ENCODE measurements at places on chromosomes 13 and 19.

DNA sequence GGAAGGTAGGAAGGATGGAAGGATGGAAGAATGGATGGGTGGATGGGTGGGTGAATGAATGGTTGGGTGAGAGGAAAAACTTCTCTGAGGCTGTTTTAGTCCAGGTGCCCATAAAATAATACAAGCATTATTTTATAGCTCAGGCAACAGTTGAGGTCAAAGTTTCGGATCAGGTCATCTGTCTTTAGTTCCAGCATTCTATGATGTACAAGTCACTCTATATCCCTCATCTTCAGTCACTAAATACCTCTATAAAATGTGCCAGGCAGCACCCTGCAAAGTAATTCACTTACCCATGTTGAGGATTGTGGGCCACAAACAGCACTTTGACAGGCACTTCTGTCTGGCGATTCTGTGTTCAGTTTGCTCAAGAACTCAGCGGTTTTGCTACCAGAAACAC is 66.0 kb downstream of the EPSTI1 start:
- no peak for DNase-seq

DNA sequence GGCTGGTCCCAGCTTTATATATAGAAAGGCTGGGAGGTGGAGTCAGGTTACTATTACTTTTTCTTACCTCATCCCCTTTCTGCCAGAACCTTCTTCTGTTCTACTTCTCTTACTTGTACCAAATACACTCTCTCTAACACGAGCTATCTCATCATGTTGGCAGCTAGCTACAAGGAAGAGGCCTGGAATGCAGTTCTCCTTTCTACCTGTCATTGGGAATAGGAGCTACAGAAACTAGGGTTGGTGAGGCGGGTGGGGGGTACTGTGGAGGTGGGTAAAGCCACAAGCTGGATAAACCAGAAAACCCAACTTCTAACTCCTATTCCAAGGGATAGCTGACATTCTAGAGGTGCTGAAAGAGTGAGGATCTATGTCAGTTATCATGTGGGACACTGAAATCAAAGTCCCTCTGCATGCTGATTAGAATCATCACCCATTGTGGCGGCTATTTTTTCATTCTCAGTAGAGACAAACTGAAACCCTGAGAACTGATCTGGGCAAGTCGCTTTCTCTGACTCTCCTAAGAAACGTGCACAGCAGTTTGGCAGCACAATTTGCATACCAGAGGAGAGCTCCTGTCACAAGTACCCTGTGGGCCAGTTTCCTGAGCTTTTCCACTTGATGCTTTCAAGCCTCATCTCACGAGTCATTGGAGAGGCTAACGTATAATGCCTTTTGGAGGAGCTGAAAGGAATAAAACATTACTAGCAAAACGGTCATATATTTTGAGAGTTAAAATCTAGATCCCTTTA is 358.1 kb downstream of the ENOX1 start:
- no peak for DNase-seq

- no peak for DNase-seq
Observed at GRCh38 chr19:16888629-16889365, at the start of gene F2RL3. F2RL3 (plus strand) TSS chr19:16888999; CDS start chr19:16889190, 191 bp downstream.

DNA sequence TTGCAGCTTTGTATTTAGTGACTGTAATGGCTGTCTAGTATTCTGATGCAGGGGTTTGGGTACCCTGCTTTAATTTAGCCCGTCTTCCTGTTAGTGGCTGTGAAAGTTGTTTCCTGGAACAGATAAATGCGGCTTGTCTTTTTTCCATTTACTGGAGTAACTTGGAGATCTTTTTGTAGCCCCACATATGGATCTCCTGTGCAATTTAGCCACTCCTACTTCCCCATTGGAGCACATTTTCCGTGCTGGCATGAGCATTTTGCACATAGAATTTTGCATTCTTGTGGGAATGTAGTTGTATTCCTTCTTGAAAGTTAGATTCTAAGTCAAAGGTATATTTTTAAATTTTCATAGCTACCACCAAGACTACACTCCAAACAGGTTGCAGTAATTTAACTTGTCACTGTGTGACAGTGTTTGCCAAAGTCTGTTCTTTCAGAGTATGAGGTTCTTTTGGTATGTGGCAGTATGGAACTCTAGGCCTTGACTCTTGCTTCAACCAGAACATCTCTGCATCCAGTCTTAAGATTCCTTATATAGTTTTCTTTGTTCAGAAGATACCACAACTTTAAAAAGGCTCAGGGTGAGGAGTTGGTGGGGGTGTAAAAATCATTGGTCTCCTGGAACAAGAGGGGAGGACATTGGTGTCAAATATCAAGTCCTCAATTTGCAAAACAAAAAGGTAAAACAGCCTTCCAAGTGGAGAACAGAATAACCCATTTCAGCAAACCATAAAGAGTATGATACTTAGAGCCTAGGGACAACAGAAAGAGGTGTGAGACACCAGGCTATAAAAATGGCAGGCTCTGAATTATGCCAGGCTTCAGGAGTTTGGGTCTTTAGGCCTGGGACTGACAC is 21.1 kb upstream of the CCDC97 start:
- DNase-seq, result no peak

DNA sequence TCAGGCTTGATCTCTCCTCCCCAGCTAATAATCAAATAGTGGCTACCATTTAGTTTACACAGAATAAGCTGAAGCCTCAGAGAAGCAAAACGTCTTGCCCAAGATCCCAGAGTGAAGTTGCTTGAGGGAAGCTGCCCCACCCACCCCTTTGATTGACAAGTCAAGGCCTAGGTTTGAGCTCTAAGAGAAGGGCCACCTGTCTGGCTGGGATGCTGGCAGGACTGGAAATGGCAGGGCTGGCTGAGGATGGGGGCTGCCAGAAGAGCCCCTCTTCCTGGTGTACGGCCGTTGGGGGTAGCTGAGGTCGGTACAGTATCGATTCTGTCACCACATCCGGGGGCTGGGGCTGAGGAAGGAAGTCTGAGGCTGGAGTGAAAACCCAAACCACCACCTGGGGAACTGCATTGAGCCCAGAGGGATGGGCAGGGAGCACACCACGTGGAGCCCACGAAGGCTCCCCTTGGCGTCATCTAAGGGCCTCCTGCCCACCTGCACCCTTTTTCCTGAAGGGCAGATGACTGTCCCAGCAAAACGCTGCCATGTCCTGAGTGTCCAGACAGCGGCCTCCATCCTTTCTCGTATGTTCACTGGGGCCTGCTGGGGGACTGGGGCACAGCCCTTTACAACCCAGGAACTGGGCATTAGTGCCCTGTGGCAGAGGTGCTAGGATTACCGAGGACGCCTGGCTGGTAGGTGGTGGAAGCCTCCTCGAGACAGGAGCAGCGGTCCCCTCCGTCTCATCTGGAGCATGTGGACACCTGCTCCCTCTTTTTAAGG is 1.4 kb upstream of the PRKD2 start:
- DNase-seq, result no peak

GRCh38 chr19:14368011-14368513 is 13.2 kb upstream of the ADGRE5 start:
- no peak for DNase-seq

DNA sequence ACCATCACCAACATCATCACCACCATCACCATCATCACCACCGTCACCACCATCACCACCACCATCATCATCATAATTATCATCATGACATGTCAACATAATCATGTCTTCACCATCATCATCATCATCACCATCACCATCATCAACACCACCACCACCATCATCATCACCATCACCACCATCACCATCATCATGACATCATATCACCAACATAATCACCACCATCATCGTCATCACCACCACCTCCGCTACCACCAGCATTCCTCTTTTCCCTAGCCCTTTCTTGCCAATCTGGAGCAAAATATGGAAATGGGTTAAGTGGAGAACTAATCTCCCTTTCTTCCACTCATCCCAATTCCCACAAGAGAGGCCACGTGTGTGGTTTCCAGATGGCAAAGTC is 1.1 kb upstream of the TTYH1 start:
- DNase-seq, result no peak

DNA sequence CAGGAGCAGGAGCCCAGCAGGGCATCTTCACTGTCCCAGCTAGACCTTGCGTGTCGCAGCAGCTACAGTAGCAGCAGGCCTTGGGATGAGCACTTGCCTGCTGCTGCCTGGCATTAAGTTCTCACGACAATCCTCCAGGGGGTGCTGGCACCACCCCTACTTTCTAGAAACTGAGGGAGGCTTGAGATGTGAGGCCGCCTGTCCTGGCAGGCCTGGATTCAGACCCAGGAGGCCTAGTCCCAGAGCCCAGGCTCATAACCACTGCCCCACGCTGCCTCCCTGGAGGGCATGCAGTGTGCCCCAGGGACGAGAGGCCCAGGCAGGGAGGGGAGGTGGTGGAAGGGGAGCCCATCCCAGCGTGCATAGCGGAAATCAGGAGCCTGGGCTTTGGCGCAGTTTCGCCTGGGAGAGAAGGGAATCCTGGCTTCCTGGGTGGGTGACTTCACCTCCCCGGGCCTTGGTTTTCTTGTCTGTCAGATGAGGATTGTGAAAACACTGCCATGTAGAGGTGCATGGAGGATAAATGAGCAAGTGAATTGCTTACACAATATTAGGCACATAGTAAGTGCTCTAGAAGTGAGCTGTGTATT is 26.1 kb downstream of the PPP5C start:
- DNase-seq, result peak; percentile 4

DNA sequence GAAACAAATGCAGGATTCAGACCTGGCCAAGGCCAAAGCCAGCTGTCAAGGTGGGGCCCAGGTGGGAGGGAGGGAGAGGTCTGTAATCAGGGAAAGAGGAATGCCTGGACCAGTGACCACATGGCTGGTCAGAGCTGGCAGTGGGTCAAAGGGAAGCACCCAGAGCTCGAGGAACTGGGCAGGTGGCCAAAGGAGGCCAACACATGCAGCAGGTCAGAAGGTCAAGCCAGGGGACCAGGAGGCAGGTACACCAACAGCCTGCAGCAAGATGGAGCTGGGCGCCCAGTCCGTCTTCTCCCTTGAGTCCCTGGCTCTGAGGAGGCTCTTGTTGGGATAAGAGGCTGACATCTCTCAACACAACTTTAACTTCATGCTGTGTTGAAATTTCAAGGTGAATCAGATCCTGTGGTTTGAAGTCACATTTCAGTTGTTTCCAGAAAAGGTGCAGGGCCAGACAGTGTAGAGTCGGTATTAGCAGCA is 17.1 kb downstream of the GPATCH1 start:
- DNase-seq, result no peak

DNA sequence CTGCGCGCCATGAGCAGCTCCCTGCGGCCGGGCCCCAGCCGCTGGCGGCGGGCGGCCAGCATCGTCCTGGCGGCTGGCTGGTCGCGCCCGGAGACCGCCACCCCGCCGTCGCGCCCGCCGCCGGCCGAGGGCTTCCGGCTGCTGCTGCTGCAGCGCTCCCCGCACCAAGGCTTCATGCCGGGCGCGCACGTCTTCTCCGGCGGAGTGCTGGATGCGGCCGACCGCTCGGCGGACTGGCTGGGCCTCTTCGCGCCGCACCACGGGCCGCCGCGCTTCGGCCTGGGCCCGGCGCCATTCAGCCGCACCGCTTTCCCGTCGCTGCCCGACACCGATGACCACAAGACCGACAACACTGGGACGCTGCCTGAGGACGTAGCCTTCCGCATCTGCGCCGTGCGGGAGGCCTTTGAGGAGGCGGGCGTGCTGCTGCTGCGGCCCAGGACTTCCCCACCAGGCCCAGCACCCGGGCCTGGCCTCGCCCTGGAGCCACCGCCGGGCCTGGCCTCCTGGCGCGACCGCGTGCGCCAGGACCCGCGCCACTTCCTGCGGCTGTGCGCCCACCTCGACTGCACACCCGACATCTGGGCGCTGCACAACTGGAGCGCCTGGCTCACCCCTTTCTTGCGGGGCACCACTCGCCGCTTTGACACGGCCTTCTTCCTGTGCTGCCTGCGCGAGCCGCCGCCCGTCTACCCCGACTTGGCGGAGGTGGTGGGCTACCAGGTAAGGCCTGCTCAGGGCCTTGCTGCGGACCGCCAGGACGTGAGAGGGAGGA is 518 bp downstream of the NUDT19 start:
- no peak for DNase-seq

GRCh38 chr13:44263751-44264620 is 109.6 kb upstream of the SERP2 start:
- DNase-seq, result no peak

GRCh38 chr19:52010674-52011073 is 2.7 kb upstream of the ZNF615 start:
- DNase-seq, result no peak

- DNase-seq, result no peak
Observed at GRCh38 chr19:38852231-38853044, 2.7 kb upstream of the HNRNPL start.

DNA sequence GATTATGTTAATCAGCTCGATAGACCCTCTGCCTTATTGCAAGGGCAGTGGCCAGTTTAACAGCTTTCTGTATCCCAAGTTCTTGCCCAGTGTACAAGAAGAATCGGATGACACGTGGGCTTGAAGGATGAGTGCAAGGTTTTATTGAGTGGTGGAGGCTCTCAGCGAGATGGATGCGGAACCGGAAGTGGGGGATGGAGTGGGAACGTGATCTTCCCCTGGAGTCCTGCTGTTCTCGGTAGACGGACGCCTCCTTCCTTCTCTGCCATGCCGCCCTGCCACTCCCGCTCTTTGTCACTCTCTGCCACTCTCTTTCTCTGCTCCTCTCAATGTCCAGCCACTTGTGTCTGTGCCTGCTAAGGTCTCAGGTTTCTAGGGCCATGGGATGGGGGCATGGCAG is 21.0 kb downstream of the RFXAP start:
- DNase-seq, result no peak

- DNase-seq, result no peak
Observed at GRCh38 chr13:27450921-27451471, 632 bp upstream of the MTIF3 start.

- DNase-seq, result no peak
Observed at GRCh38 chr19:35120492-35120891, 4.9 kb downstream of the FXYD3 start.

DNA sequence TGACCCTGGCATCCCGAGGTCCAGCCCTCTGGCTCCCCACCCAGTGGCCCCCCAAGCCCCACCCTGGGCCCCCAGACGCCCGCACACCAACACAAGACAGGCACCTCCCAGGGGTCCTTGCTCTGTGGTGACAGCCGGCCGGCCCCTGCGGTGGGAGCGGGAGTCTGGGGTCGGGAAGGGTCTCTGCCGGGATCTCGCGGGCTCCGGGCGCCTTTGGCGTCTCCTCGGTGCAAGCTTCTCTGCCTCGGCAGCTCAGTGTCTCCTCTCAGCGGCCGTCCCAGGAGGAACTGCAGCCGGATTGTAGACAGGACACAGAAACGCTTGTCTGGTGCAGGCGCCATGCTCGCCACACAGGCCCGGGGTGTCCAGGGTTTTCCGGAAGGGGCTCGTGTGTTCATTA is 43.7 kb downstream of the TMEM255B start:
- DNase-seq, result no peak

DNA sequence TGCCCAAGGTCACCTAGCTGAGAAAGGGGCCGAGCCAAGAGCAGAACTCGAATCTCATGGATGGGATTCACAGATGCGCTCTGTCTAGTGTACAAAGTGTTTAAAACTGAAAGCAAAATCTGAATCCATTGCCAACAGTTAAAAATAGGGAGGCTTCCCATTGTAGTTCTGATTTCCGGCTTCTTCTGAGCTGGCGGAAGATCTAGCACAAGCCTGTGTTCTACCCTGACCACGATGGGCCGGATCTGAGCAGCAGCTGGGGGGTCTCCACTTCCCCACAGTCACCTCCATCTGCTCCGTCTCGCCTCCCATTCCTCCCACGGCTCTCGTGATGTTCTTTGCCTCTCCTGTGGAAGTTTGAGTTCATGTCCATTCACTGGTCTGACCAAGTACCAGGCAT is 2.4 kb downstream of the CACNG8 start:
- DNase-seq, result no peak
